CD8-positive, alpha-beta memory T cell (primary cell): ENCODE measurements at places on chromosomes 13 and 19. TPM values are rescaled to one million over a fixed set of nuclear protein-coding genes. Genes with fewer than 3 reads are reported as not detected.

FSTL3 gene
- total RNA-seq, result 7.7 TPM

LGALS16 gene
- not detected for total RNA-seq

OSCAR gene
- 0.22 TPM for total RNA-seq

MEIOSIN gene
- total RNA-seq, result not detected

LYPD5 gene
- total RNA-seq, result 0.68 TPM

GJB2 gene
- total RNA-seq, result 27.3 TPM

AP2A1 gene
- 87.7 TPM for total RNA-seq
